ENCODE measurements at places on chromosomes 13 and 19. TPM values are rescaled to one million over a fixed set of nuclear protein-coding genes. Genes with fewer than 3 reads are reported as not detected.

DNA sequence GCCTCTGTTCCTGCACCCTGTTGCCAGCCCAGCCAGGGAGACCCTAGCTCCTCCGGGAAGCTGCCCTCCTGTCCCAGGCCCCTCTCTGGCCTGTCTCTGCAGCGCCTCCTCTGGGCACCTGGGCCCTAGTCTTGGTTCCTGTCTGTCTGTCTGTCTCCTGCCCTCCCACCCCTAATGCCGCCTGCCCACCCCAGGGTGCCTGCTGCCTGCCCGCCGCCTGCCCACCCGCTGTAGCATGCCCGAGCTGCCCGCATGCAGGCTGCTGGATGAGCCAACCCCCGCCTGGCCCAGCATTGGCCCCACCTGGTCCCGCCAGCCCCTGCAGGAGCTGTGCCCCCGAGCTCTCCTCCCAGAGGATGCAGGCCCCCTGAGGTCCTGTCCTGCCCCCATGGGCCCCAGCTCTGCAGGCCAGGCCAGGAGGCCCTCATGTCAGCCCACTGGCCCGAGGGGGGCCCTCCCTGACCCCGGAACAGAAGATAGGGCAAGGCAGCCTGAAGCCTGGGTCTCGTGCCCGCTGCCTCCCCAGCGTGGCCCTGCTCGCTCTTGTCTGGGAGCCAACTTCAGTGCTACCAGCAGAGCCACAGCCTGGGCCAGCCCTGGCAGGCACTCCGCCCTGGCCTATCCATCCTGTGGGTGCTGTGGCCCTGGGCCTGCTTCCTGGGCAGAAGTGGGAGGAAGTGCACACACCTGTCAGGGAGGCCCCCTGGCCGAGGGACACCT, 5.2 kb downstream of the MAP2K7 start:
- DNase-seq: no peak
- H3K4me3 ChIP-seq: no peak overlapping the region
- peaks cover 13% of the 10 kb centered on the region for H3K4me1 ChIP-seq
- no peak overlapping the region for H3K27ac ChIP-seq
- H3K36me3 ChIP-seq: peaks cover 51% of the 10 kb centered on the region
- no peaks in the 10 kb centered on the region for H3K27me3 ChIP-seq

TEKTIP1 gene
- total RNA-seq: not detected

- no peak overlapping the region for H3K4me3 ChIP-seq
- H3K27ac ChIP-seq: no peak overlapping the region
- no peaks in the 10 kb centered on the region for H3K27me3 ChIP-seq
- H3K36me3 ChIP-seq: no peaks in the 10 kb centered on the region
Observed at GRCh38 chr13:111917901-111918300, 149.0 kb upstream of the SOX1 start.

- H3K27ac ChIP-seq: no peak overlapping the region
- no peaks in the 10 kb centered on the region for H3K4me1 ChIP-seq
- H3K36me3 ChIP-seq: no peaks in the 10 kb centered on the region
- no peak for DNase-seq
Observed at GRCh38 chr19:7349961-7350711, 1.4 kb downstream of the ARHGEF18 start.

DNA sequence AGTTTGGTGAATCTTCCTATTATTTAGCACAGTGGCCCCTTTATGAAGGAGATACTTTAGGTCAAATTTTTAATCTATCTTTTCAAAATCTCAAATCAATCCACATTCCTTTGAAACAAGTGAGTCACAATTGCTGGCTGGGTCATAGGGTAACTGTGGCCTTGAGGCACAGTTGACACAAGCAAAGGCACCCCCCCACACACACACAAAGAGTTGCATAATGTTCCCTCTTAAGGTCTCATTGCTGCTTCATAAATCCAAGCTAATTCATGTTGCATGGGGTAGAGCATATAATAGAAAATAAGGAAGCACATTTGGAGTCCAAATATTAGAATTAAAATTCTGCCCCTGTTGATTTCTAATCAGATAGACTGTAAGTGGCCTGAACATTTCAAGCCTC, 171.5 kb downstream of the DLEU7 start:
- no peak for DNase-seq
- no peak overlapping the region for H3K4me3 ChIP-seq
- no peaks in the 10 kb centered on the region for H3K4me1 ChIP-seq
- no peak overlapping the region for H3K27ac ChIP-seq
- H3K36me3 ChIP-seq: no peaks in the 10 kb centered on the region

CEACAM21 gene
- total RNA-seq: not detected

UNC13A gene
- not detected for total RNA-seq

DNA sequence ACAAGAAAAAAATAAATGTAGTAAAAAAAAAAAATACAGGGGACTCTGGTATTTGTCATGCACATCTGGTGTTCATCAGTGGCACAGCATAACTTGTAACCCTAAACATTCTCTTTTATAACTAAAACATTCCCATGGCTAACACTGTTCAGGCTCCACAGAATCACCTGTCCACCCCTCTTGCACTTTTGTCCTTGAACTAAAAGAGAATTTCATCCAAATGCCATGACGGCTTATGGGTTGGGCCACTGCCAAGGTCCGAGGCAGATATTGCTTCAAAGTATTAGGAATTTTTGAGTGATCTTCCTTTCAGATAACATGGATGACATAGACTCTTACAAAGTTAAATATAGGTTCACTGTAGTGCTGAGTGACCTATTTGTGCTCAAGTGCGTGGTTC, 25.7 kb upstream of the SERP2 start:
- no peaks in the 10 kb centered on the region for H3K36me3 ChIP-seq
- H3K4me3 ChIP-seq: no peak overlapping the region
- DNase-seq: no peak
- no peaks in the 10 kb centered on the region for H3K4me1 ChIP-seq
- H3K27me3 ChIP-seq: no peaks in the 10 kb centered on the region
- no peak overlapping the region for H3K27ac ChIP-seq

DNA sequence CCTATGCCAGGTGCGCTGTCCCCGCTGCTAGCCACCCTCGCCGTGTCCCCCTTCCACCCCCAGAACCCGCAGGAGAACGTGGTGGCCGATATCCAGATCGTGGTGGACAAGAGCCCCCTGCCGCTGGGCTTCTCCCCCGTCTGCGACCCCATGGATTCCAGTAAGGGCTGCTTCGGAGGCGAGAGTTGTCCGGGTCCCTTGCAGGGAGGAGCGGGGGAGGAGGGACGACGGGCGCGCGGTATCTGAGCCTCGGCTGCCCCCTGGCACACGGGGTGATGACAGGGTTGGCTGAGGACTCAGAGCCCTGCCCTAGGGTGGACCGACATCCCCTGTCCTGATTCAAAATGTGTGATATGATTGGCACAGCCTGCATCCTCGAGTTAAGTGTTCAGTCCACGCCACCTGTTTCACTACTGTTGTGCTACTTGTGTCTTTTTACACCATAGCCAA, 653 bp downstream of the MVB12A start:
- peaks cover 11% of the 10 kb centered on the region for H3K4me1 ChIP-seq
- peak overlapping the region; percentile 73 for H3K4me3 ChIP-seq
- peaks cover 5% of the 10 kb centered on the region for H3K36me3 ChIP-seq
- H3K27me3 ChIP-seq: no peaks in the 10 kb centered on the region
- H3K27ac ChIP-seq: peak overlapping the region; percentile 71

DNA sequence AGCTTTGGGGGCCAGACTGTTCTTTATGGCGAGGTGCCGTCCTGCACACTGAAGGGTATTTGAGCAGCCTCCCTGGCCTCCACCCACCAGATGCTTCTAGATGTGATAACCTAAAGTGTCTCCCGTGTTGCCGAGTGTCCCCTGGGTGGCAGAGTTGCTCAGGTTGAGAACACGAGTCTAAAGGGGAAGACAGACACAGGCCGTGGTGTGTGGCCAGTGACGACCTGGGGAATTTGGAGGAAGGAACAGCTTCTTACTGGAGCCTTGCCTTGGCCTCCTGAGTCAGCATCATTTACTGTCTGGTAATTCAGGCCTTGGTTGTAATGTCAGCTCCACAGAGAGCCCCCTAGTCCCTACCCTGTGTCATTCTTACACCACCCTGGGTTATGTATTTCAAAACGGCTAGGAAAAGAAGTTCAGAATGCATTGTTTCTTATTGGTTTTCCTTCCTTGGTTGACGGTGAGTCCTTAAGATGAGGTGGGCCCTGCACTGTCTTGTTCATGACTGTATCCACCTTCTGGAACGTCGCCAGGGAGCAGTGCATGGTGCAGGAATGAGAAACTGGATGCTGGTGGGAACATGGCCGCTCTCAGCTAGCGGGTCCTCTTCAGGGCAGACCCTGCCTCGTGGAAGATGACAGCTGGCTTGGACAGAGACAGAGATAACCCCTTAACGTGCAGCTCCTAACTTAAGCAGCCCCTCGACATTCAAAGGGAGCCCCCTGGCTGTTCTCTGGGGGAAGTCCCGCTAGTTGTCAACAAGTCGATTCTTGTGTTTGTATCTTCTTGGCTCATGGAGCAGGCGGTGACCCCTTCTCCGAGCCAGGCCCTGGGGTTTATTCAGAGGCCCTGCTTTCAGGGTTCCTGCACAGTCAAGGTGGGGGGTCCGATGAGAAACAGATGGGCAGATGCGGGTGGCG, 7.2 kb downstream of the SIN3B start:
- H3K36me3 ChIP-seq: peaks cover 62% of the 10 kb centered on the region
- H3K27me3 ChIP-seq: no peaks in the 10 kb centered on the region
- H3K4me1 ChIP-seq: peaks cover 7% of the 10 kb centered on the region
- no peak overlapping the region for H3K27ac ChIP-seq
- DNase-seq: no peak
- H3K4me3 ChIP-seq: no peak overlapping the region

MYBPC2 gene
- total RNA-seq: 423 TPM

SYMPK gene
- total RNA-seq: 64.6 TPM

DNA sequence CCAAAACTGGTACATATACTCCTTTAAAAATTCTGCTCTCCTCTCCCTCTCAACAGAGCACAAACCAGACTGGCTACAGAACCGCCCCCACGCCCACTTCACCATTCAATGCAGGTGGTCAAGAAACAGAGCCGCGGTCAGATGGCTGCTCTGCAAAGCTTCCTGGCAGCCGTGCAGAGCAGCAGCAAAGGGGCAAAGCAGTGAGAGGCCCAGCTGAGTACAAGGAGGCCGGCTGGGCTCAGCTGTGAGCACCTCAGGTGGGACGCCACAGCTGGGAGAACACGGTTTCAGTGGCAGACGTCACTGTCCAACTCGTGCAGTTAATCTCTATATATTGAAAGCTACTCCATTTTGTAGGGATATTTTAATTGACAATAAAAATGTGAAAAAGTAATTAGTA, 8.3 kb downstream of the GRTP1 start:
- no peak overlapping the region for H3K4me3 ChIP-seq
- H3K27ac ChIP-seq: no peak overlapping the region
- H3K27me3 ChIP-seq: no peaks in the 10 kb centered on the region
- peak; percentile 2 for DNase-seq
- H3K4me1 ChIP-seq: no peaks in the 10 kb centered on the region
- peaks cover 3% of the 10 kb centered on the region for H3K36me3 ChIP-seq

- no peaks in the 10 kb centered on the region for H3K27me3 ChIP-seq
- peaks cover 52% of the 10 kb centered on the region for H3K4me1 ChIP-seq
- H3K36me3 ChIP-seq: no peaks in the 10 kb centered on the region
- no peak overlapping the region for H3K4me3 ChIP-seq
Observed at GRCh38 chr19:33394006-33394722, 20.7 kb downstream of the CEBPG start.

PROZ gene
- not detected for total RNA-seq

DIAPH3 gene
- total RNA-seq: not detected

- H3K27ac ChIP-seq: peak overlapping the region; percentile 100
- H3K4me3 ChIP-seq: peak overlapping the region; percentile 11
- peaks cover 68% of the 10 kb centered on the region for H3K4me1 ChIP-seq
- DNase-seq: no peak
- no peaks in the 10 kb centered on the region for H3K27me3 ChIP-seq
- H3K36me3 ChIP-seq: no peaks in the 10 kb centered on the region
Observed at GRCh38 chr19:46863818-46864629, 3.2 kb downstream of the ARHGAP35 start.

PRKCG gene
- not detected for total RNA-seq

DNA sequence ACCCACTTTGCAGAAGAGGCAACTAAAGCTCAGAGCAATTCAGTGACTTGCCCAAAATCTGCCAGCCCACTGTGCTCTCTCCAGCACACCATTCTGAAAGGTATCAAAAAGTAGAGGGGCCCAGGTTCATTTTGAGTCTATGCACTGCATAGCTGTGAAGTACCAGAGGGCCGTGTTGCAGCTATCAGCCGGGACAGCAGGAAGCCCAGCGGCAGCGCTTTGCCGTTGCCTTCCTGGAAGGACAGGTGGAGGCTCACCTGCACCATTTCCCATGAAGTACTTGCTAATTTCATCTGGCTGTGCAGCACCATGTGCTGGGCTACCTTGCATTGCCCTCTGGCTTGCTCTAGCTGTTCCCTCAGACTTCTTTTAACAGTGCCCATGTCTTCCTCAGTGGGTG, 2.7 kb upstream of the SERPINE3 start:
- H3K27ac ChIP-seq: no peak overlapping the region
- H3K27me3 ChIP-seq: no peaks in the 10 kb centered on the region
- no peak overlapping the region for H3K4me3 ChIP-seq

DNA sequence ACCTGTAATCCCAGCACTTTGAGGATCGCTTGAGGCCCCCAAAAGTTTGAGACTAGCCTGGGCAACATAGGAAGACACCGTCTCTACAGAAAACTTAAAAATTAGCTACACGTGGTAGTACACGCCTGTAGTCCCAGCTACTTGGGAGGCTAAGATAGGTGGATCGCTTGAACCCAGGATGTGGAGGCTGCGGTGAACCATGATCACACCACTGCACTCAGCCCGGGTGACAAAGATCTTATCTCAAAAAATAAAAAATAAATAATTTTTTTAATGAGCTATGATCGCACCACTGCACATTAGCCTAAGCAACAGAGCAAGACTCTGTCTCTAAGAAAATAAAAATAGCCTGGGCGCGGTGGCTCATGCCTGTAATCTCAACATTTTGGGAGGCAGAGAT, 6.6 kb downstream of the RCBTB2 start:
- H3K36me3 ChIP-seq: no peaks in the 10 kb centered on the region
- no peak overlapping the region for H3K27ac ChIP-seq
- DNase-seq: no peak
- peaks cover 2% of the 10 kb centered on the region for H3K4me1 ChIP-seq
- no peaks in the 10 kb centered on the region for H3K27me3 ChIP-seq

DNA sequence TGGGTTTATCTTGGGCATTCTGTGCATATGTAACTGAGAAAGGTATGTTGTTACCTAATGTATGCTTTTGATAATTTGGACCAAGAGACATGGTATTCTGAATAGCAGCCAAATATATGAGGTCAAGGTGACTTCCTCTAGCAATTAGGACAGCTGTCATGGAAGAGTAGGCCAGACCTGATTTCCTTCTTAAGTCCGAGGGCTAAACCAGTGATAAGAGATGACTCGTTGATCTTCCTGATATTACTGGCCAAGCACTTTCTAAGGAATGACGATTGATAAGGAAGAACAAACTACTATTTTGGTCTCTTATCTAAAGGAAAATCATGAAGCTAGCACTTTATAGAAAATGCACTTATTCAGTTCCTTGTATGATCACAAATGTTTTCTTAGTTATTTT, 42.7 kb downstream of the ARHGAP35 start:
- H3K27me3 ChIP-seq: no peaks in the 10 kb centered on the region
- peak overlapping the region; percentile 11 for H3K27ac ChIP-seq
- peaks cover 58% of the 10 kb centered on the region for H3K4me1 ChIP-seq

SLITRK5 gene
- total RNA-seq: not detected

- DNase-seq: no peak
- peak overlapping the region; percentile 91 for H3K4me3 ChIP-seq
- no peaks in the 10 kb centered on the region for H3K36me3 ChIP-seq
- H3K27ac ChIP-seq: peak overlapping the region; percentile 95
Observed at GRCh38 chr13:45416516-45417128, 1.6 kb downstream of the SLC25A30 start.
